ENCODE measurements at places on chromosomes 13 and 19.
A peak's percentile ranks its signal among the peaks of the same experiment; 100 is the strongest.

- no peak for DNase-seq
These were observed 517 bp upstream of the LTBP4 start for GRCh38 chr19:40600570-40601133.

- DNase-seq, result no peak
These were observed 334.0 kb downstream of the DIAPH3 start for GRCh38 chr13:59829690-59830089.

DNA sequence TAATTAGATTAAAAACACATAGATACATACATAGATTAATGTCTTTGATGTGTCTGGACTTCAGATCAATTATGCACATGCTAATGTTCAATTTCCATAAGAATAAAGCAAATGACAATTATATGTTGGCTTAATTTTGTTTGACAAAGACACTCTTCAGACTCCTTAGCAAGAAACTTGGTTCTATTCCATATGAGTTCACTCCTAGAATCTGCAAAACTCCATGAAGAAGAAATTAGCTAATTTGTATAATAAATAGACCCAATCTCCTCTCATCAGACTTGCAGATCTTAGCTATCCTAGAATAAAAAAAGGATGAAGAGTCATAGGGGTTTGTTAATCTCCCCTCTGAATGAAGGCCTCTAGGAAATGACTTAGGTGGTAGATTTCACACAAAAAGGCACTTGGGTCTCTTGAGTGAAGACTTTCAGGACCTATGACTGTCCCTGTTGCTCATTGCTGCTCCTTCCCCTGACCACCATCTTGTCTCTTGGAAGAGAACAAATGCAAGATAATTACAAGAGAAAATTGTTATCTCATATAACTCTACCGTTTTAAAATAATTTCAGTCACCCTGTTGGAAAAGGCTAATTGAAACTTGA, 302.2 kb downstream of the EFNB2 start:
- DNase-seq, result no peak

DNA sequence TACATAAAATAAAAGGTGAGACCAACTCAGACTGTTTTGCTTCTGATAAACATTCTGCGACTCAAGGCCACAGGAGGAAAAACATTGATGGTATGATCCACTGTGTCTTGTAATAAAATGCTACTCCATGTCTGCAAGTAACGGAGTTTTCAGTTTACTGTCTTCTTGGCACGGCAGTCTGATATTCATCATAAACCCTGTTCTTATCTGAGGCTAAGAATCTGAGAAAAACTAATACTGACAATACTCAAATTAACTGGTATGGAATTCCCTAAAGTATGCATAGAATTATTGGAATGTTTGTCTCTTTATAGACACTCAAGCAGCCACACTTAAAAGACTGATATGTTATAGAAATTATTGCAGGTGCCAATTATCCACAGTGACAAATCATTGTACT, 125.5 kb downstream of the TBC1D4 start:
- no peak for DNase-seq

DNA sequence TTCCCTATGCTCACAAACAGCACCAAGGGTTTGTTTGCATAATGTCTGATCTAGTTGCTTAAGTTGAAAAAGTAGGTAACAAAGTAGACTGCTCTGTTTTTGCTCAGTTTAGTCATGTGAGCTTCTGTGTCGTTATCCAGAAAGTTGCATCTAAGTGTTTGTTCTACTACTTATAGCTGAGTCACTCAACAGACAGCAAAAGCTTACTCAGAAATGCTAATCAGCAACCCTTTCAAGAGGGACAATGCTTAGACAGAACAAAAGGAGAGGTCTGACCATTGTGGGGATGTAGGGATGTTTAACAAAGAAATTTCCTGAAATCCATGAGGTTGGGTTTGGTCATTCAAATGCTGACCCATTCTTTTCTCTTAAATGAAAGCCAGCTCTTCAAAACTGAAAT, 106.4 kb downstream of the ATP8A2 start:
- no peak for DNase-seq

GRCh38 chr13:104597546-104598180, 1531.4 kb upstream of the SLC10A2 start:
- no peak for DNase-seq

DNA sequence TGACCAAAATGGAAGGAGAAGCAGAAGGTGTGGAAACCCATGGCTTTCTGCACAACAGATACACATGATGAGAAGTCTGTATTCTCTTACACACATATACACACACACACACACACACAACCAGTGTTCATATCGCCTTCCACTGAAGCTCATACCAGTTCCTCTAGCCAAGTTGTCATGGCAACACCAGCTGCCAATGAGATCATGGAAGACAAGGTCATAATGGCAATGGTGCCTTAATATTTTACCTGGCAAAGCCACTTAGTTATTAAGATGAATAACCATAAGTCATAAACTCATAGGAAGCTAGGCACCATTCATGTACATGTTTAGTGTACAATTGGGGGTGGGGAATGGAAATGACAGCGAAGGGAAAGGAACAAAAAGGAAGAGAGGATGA, 2.6 kb upstream of the DHRS12 start:
- peak; percentile 41 for DNase-seq

- DNase-seq, result peak; percentile 74
These were observed 6.0 kb upstream of the TNFAIP8L1 start for GRCh38 chr19:4633140-4633967.

- DNase-seq, result no peak
These were observed 54.0 kb upstream of the POSTN start for GRCh38 chr13:37652596-37652995.

GRCh38 chr13:45728759-45729158, 26.6 kb downstream of the CBY2 start:
- DNase-seq, result no peak

- no peak for DNase-seq
These were observed 85.7 kb downstream of the ZAR1L start for GRCh38 chr13:32229443-32229842.

GRCh38 chr19:56174550-56174949, 1.3 kb upstream of the GALP start:
- no peak for DNase-seq

- DNase-seq, result no peak
These were observed 1.9 kb upstream of the SELENOW start for GRCh38 chr19:47776568-47776967.

Data from hematopoietic multipotent progenitor cell treated with erythropoietin and hydrocortisone succinate and interleukin-3 and kit ligand, for 15 days (in vitro differentiated cells).